EL (cell line): ENCODE measurements at places on chromosomes 16 and 17.

DNA sequence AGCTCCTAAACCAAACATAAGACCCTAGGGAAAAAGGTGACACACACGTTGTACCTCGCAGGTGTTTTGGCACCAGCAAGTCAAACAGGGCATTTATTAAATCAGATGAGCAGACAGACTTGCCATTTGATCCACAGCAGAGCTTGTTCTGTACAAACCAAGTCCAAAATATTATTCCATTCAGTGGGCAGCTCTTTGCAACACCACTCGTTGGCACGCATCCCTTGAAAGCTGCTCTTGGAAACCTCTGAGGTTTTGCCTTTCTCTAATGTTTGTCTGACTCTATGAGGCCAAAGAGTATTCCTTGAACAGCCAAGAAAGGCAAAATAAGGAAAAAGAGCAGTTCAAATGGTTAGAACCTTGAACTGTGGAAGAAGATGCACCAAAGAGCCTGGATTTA is 12.7 kb downstream of the TMEM100 start:
- DNase-seq, result no peak

DNA sequence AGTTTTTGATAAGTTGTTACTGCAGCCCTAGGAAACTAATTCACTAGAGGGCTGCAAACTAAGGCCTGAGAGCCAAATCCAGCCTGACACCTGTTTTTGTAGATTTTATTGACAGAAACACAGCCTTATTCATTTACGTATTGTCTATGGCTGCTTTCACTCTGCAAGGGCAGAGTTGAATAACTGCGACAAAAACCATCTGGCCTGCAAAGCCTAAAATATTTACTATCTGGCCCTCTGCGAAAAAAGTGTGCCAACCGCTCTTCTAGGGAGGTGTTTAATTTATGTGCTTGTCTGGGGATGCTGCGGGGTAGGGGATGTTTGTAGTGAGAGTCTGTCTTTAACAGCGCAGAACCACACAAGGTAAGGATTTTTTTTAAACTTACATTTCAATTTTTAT is 165.0 kb upstream of the RBFOX1 start:
- no peak for DNase-seq

- no peak for DNase-seq
Observed at GRCh38 chr17:31697838-31698237, 161.2 kb downstream of the COPRS start.

- peak; percentile 67 for DNase-seq
Observed at GRCh38 chr16:22206842-22207714, 1.0 kb downstream of the EEF2K start.

DNA sequence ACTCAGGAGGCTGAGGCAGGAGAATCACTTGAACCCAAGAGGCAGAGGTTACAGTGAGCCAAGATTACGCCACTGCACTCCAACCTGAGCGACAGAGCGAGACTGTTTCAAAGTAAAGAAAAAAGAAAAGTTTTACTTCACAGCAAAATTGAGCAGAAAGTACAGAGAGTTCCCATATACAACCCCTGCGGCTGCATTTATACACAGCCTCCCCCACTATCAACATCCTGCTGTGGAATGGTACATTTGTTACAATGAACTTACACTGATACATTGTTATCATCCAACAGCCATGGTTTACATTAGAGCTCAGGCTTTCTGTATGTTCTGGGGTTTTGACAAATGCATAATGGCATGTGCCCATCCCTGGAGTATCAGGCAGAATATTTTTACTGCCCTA is 2.6 kb upstream of the MTHFSD start:
- no peak for DNase-seq

DNA sequence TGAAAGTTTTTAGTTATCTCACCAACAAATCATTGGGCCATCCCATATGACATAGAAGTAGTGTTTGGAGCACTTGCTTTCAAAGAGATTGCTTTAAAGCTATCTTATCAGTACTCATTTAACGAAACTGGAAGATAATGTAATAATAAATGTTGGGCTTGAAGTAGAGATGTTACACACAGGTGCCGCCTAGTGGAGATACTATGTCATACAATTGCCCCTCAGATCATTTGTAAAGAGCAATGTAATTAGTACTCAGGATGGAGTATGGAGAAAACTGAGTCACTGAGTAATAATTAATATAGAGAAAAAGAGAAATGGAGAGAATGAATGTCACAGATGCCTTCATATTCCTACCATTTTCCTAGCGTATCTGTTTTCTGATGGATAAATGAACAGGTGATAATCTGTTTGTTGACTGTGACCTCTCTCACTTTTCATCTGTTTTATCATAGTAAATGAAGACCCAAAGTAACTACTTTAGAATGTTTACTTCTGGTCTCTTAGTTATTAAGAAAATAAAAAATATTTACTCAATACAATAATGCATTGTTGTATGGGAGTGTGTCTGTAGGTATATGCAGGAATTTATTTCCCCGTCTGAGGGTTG is 80.4 kb downstream of the EFCAB5 start:
- DNase-seq, result peak; percentile 47

DNA sequence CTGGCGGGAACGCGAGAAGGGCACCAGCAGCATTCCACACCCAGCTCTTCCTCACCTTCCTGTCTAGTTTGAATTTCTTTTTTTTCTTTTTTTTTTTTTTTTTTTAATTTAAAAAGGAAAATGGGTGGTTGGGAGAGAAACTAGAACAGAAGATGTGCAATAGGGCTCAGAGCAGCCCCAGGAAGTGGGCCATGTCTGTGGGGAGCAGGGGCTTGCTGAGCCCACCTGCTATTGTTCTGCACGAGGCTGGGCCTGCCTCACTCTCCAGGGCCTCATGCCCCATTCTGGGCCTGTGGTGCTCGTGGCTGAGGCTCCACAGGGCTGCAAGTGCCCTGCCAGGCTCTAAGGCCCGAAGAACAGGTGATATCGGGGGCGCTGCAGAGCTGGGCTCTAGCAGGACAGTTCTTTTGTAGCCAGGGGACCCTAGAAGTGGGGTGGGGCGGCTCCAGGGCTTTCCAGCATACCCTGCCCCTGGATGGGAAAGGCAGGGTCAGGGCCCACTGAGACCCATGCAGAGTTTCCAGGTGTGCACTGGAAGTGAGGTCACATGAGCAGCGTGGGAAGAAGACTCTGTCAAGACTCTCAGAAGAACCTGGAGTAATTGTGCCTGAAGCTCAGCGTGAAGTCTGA is 12.4 kb downstream of the MRPL27 start:
- DNase-seq, result no peak

- peak; percentile 68 for DNase-seq
Observed at GRCh38 chr16:53892155-53892554, 188.2 kb downstream of the FTO start.

DNA sequence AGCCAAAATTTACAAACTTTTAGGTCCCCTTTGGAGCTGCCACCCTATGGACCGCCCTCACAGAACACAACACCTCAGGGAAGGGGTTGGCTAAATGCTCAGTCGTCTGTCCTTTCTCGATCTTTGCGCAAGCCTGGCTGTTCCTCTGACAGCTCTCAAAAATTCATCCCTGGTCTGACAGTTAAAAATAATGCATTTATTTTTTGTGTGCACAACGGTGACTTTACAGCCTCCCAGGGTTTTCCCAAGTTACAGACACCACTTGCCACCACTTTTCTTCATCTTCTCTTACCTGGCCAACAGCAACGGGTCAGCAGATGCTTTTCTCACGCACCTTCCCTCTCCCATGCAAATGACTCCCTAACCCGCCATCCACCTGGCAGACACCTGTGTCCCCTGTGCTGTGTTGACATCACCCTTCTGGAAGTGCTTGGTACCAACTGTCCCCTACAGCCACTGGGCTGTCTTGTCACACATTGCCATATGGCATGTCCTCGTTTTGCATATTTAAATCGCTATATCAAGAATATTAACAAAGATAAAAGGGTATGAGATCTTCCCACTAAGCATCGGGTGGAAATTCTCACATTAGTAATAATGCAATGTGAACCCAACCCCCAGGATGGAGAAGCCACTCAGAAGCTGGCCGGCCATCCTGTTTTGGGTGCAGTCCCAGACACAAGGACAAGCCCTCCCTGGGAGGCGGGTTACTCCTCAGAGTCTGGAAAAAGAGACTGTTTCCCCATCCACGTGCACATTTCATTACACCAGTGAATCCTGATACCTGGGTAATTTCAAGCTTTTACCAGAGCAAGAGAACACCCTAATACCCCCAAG is 187.0 kb downstream of the ZFHX3 start:
- DNase-seq, result no peak

- DNase-seq, result no peak
Observed at GRCh38 chr17:54956791-54957190, 11.7 kb downstream of the COX11 start.
